ENCODE measurements at places on chromosomes 13 and 19. TPM values are rescaled to one million over a fixed set of nuclear protein-coding genes. Genes with fewer than 3 reads are reported as not detected.

DNA sequence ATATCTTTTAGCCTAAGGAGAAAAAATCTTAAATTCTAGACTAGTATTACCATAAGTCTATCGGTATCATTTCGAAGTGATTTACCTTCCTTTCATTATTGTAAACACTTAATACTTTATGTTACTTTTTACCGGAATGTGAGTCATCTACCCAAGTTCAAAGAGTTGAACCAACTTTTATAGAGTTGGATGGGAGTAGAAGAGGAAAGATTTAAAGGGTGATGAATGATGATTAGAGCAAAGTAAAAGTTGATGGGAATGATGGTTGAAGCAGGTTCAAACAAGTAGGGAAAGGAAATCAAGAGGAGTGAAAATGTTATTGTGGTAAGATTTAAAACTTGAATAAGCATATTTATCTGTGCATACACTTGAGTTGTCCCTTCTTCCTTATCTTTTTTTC is 11.3 kb upstream of the LPAR6 start:
- no peak for DNase-seq

Gene FFAR3
- 0.30 TPM for polyA plus RNA-seq

GRCh38 chr13:80086304-80086721 is 254.6 kb downstream of the SPRY2 start:
- no peak for DNase-seq

- no peak for DNase-seq
Measured at GRCh38 chr13:85666356-85666755, 132.9 kb downstream of the SLITRK6 start.

DNA sequence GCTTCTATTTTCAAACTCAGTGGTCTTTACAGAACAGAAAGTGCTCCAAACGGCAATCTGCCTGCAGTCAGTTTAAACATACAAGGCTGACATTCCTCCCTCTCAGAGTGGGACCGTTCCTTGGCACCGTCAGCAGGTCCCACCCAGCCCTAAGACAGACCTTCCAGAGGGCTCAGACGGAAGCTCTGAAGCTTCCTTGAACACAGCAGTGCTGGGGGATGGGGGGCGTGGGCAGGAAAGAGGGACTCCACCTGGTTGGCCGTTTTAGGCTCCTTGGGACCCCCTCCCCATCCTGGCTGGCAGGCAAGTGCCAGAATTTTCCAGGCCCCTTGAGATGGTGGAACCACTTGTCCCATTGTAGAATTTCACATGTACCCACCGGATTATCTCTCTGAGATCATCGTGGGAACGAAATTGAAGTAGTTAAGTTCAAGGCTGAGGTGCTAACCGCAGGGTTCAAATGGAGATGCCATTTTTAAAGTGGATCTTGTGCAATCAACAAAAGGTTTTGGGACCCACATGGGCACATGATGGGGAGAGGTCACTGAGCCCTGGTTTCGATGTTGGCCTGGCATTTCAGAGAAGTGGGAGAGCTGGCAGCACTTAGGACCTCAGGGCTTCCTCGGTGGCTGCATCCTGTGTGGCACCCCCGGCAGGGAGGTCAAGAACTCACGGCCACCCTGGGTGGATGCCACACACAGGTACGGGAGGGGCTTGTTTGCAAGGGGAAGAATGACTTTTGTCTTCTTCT is 46.2 kb downstream of the KLF2 start:
- DNase-seq: no peak

DNA sequence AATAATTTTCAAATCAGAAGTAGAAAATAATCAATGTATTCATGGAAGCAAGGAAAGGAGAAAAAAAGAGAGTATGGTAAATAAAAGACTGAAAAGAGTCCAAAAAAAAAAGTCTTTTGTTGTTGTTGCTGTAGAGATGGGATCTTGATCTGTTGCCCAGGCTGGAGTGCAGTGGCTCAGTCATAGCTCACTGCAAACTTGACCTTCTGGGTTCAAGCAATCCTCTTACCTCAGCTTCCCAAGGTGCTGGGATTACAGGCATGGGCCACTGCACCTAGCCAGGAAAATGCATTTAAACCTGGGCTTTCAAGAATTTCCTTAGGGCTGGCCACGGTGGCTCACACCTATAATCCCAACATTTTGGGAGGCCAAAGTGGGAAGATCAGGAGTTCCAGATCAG is 7.0 kb upstream of the MAP3K10 start:
- no peak for DNase-seq

DNA sequence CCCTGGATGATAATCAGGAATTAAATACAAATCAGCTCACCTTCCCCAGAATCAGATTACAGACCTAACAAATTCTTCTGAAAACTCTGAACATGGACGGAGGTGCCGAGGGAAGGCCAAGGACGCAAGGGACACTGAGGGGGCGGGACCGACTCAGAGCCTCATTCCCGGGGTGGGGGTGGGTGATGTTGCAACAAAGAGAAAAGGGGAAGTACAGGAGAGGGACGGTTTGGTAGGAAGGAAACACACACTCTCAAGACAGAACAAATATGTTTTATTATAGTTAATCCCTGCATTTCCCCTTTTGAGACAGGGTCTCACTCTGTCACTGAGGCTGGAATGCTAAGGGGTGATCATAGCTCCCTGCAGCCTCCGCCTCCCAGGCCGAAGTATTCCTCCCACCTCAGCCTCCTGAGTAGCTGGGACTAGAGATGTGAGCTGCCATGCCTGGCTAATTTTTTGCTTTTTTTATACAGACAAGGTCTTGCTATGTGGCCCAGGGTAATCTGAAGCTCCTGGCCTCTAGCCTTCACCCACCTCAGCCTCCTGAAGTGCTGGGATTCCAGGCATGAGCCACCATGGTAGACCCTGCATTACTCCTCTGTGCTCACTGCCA is 786 bp upstream of the LILRA2 start:
- DNase-seq: no peak

GRCh38 chr13:62360609-62361008 is 945.0 kb upstream of the PCDH20 start:
- DNase-seq: no peak

Gene TRPC4
- 4.7 TPM for polyA plus RNA-seq

GRCh38 chr19:53958168-53958571 is 4.6 kb upstream of the CACNG8 start:
- no peak for DNase-seq

GRCh38 chr13:106796280-106797047 is 228.5 kb upstream of the ARGLU1 start:
- DNase-seq: no peak

Gene KLF5
- polyA plus RNA-seq: 27.5 TPM

DNA sequence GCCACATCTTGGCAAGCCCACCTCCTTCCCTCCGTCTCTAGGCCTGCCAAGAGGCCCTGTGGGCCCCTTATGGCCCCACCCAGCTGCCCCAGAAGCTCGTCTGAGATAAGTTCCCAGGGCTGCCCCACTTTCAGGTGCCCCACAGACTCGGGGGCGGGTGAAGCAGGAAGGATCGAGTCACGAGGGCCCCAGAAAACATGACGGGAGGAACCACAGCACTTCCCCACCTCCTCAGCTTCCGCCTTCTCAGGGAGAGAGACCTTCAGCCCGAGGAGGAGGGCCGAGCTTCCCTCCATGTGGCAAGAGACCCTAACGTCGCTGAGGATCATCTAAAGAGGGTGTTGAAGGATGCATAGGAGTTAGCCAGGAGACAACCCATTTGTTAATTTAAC is 4.5 kb upstream of the IL12RB1 start:
- no peak for DNase-seq

Gene DAPK3
- 36.5 TPM for polyA plus RNA-seq

Gene TMEM221
- 3.5 TPM for polyA plus RNA-seq

GRCh38 chr13:113969311-113969972 is 4.4 kb downstream of the C13orf46 start:
- no peak for DNase-seq

DNA sequence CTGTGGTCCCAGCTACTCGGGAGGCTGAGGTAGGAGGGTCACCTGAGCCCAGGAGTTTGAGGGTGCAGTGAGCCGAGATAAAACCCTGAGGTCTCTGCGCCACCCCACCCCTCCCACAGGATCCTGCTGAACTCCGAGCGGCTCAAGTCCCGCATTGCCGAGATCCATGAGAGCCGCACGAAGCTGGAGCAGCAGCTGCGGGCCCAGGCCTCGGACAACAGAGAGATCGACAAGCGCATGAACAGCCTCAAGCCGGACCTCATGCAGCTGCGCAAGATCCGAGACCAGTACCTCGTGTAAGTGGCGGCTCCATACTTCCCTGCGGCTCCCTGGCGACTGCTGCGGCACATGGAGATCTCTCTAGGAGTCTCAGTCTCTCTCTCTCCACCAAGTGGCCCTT is 6.6 kb upstream of the IFI30 start:
- DNase-seq: no peak

GRCh38 chr13:99813336-99814095 is 158.1 kb downstream of the ZIC5 start:
- DNase-seq: no peak

Gene ACP7
- 0.53 TPM for polyA plus RNA-seq

Gene PSG6
- not detected for polyA plus RNA-seq
